Right ventricle myocardium inferior (tissue), 1 donor: ENCODE measurements at places on chromosomes 16 and 17.

- DNase-seq: no peak
Measured at GRCh38 chr17:80382956-80383355, 32.0 kb upstream of the ENDOV start.

DNA sequence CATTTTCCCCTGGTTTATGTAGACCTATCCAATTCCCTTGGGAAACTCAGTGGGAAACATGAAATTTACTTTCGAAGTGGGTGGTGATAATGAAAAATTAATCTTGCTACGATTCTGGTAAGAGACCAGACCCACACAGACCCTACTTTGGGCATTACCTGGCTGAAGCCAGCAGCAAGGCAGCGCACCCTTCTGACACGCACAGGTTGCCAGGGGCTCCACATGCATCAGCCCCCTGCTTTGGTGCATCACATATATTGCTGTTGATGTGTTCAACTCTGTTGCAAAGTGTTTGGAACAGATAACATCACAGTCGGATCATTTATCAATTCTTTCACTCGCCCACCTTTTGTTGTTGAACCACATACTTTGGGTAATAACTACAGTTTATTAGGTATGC, 26.6 kb downstream of the SMARCE1 start:
- no peak for DNase-seq

GRCh38 chr16:81204798-81205680, 33.5 kb upstream of the BCO1 start:
- no peak for DNase-seq

DNA sequence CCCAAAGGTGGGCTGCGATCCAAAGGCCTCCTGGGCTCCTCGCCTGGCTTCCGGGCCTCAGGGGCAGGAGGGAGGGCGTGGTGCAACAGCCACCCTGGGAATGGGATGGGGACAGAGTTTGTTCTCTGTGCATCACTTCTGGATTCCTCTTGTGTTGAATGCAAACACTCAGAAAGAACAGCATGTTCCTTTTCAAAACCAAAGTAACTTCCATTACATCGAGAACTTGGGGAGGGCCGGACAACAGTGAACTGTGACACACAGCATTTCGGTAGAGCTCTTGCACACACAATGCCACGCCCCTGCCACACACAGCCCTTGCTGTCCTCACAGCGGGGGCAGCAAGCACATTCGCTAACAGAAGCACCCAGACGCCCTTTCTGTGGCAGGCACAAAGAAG, 36.1 kb upstream of the FASN start:
- DNase-seq: no peak
